ENCODE measurements at places on chromosomes 1 and 21.

- peak; percentile 38 for DNase-seq
Observed at GRCh38 chr1:68111519-68112436, 61.4 kb upstream of the DIRAS3 start.

- DNase-seq, result peak; percentile 30
Observed at GRCh38 chr1:93056214-93056613, 22.9 kb upstream of the MTF2 start.

DNA sequence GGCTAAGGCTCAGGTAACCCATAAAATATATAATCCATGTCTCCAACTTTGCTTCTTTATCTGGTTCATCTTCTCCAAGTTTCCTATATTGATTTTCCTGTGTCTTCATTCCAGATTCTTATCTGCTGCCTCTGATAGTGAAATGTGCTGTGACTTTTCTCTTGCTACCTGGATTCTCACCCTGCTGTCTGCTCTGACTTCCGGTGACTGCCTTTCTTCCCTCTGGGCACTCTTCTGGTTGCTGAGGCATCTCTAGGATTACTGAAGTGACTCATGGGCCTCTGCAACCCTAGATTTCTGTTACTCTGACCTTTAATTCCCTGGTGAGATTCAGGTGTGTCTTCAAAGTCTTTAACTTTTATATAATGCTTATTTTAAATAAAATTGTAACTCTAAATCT is 46.9 kb downstream of the GIPC2 start:
- DNase-seq, result no peak

- DNase-seq, result no peak
Observed at GRCh38 chr1:246599315-246599714, 33.1 kb downstream of the CNST start.

GRCh38 chr1:26721669-26722355 is 26.0 kb downstream of the ARID1A start:
- DNase-seq, result peak; percentile 58

GRCh38 chr1:91712981-91713841 is 172.7 kb downstream of the TGFBR3 start:
- peak; percentile 27 for DNase-seq

GRCh38 chr1:211114446-211114845 is 19.5 kb downstream of the KCNH1 start:
- DNase-seq, result no peak

DNA sequence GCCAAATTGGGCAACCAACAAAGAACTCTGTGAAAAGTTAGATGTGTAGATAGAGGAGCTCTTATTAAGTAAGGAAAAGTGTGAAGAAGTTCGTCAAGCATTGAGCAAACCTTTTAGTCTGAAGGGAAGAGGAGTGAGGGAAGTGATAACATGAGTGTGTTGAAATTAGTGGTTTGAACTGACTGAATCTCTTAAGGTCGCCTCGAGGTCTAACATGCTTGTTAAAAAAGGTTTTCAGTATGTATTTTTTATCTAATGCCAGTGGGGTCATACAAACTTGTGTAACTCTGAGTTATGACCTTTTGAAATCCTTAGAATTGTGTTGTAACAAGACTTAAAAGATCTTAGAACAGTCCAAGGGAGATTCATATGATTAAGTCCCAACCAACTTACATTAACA is 34.1 kb downstream of the SOAT1 start:
- no peak for DNase-seq

GRCh38 chr1:8023995-8024313 is 2.2 kb downstream of the ERRFI1 start:
- DNase-seq, result no peak

DNA sequence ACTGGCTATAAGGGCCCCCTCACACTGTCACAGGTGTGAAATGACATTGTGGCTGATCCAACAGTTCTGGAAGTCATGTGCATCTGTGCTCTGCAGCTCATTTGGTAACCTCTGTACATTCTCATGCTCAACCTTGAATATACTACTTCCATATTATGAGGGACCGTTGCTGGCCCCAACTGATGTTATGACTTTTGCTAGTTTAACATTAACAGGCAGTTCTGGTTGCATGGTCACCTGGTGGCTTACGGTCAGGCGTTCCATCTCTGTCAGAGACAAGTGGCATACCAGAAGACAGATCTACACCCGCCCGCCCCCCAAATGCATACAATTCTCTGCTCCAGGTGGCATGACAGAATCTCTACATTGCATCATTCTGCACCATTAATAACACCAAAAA is 6.0 kb upstream of the DIP2A start:
- DNase-seq, result no peak

Data from NAMALWA (cell line).